ENCODE measurements at places on chromosomes 7 and 10.

DNA sequence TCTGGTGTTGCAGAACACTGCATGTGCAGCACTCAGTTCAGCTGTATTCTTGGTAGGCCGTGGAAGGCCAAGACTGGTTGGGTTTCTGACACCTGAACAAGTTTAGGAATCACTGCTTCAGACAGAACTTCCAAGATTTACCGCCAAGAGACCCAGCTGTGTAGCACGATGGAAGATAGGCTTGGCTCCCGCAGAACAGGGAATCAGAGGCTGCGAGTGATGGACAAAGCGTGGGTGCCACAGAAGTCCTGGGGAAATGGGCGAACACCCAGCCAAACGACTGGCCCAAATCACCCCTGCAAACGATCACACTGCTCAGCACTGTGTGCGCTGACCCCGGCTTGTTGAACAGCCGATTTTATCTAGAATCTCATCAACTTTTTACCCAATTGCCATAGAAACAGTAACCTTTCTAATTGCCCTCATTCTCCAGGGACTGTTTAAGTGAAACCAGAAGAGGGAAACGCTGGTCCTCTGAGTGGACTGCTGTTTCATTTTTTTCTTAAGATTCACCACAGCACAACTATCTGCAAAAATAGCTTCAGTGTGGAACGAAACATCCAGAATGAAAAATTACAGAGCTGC, 17.9 kb downstream of the ZFAND2A start:
- no peak for DNase-seq

- DNase-seq, result no peak
These were observed 207.7 kb downstream of the SKAP2 start for GRCh38 chr7:26656735-26657134.

- no peak for DNase-seq
These were observed 20.3 kb downstream of the CFAP46 start for GRCh38 chr10:132921818-132922807.

GRCh38 chr7:154217688-154218340, 165.6 kb downstream of the DPP6 start:
- no peak for DNase-seq

Measured in astrocyte of the spinal cord (primary cell).